ENCODE measurements at places on chromosomes 2 and 18. TPM values are rescaled to one million over a fixed set of nuclear protein-coding genes. Genes with fewer than 3 reads are reported as not detected.

DNA sequence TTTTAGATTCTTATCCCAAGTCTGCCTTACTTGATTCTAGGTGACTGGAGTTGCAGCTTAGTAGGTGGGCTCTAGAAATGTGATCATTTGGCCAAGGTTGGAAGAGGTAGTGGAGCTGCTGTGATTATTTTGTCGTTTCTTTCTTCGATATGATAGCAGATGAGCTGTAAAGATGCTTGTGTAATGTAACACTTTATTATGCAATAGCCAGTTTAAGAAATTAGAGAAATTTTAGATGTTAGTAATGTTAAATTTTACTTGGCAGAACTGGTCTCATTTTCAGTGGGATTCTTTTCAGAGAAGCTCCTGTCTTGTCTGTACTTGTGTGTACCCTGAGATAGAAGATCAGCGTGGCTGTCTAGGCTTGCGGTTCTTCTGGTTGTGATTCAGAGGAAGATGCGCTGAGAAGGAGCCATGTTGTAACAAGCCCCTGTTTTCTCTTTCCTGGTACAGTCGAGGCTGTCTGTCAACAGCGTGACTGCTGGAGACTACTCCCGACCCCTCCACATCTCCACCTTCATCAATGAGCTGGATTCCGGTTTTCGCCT, 9.3 kb downstream of the TSN start:
- peaks cover 71% of the 10 kb centered on the region for H3K36me3 ChIP-seq
- H3K4me3 ChIP-seq, result peak overlapping the region; percentile 61
- no peaks in the 10 kb centered on the region for H3K27me3 ChIP-seq
- peak overlapping the region; percentile 39 for H3K27ac ChIP-seq
- peaks cover 43% of the 10 kb centered on the region for H3K4me1 ChIP-seq

DNA sequence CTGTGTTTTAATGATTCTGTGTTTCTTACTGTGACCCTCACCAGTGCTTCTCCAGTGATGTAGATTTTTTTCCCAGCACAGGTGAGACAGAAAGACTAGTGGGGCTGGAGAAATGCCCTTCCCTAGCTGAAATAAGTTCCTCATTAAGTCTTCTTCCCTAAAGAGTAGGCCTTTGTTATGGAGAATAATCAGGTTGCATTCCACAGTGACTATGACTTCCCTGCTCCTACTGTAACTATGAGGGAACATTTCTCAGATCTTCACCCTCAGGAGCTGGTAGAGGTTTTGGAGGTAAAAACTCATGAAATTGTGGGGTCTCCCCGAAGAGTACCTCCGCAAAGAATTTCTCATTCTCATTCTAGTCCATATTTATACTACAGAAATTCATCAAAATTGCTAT, 286.2 kb downstream of the GRB14 start:
- no peak overlapping the region for H3K27ac ChIP-seq
- H3K4me3 ChIP-seq, result no peak overlapping the region
- H3K36me3 ChIP-seq, result no peaks in the 10 kb centered on the region
- H3K27me3 ChIP-seq, result no peaks in the 10 kb centered on the region
- H3K4me1 ChIP-seq, result peaks cover 3% of the 10 kb centered on the region
- no peak for DNase-seq

DNA sequence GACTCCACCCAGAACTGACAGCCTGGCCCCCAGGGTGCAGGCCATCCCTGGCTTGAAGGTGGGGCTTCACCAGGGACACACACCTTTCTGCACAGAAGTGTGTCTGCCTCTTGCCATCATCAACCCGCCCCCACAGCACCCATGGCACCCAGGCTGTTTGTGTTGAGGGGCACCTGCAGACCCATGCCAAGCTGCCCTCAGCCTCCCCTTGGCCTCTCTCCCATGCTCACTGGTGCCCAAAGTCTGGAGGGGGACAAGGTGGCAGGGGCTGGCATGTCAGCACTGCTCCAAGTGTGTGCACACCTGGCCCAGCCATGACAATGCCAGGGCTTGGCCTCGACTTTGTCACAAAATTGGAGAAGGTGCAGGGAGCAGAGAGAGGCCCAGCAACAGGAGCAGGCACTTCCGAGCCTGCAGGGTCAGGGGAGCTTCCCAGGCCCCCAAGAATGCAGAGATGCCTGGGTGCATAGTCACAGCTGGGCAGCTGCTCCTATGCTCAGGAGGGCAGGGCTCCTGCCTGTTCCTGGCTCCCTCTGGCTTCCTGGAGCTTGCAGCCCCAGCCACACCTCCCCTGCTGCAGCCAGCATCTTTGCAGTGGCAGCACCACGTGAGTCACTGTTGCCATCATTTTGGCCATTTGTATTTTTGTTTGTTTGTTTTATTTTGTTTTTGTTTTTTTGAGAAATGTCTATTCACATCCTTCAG, 280.6 kb upstream of the UBE2E3 start:
- peaks cover 2% of the 10 kb centered on the region for H3K27me3 ChIP-seq
- H3K4me1 ChIP-seq, result no peaks in the 10 kb centered on the region
- DNase-seq, result no peak
- H3K27ac ChIP-seq, result no peak overlapping the region

DNA sequence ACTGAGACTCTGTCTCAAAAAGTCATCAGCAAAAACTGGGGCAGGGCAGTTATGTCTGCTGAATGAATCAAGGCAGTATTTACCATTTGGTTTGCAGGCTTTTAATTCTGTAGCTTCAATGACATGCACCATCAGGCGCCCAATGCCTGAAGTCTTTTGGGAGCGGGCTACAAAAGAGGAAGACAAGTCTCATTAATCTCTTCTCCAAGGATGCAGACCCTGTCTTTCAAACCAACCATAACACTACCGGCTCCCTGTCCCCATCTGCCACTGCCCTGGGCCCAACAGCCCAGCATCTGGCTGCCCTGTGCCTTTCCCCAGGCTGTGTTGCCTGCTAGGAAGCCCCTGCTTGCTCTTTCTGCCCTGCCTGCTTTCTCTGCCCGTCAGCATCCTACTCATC, 30.3 kb downstream of the FAM228A start:
- H3K4me1 ChIP-seq, result peaks cover 24% of the 10 kb centered on the region
- H3K36me3 ChIP-seq, result peaks cover 72% of the 10 kb centered on the region
- peak overlapping the region; percentile 48 for H3K4me3 ChIP-seq

DNA sequence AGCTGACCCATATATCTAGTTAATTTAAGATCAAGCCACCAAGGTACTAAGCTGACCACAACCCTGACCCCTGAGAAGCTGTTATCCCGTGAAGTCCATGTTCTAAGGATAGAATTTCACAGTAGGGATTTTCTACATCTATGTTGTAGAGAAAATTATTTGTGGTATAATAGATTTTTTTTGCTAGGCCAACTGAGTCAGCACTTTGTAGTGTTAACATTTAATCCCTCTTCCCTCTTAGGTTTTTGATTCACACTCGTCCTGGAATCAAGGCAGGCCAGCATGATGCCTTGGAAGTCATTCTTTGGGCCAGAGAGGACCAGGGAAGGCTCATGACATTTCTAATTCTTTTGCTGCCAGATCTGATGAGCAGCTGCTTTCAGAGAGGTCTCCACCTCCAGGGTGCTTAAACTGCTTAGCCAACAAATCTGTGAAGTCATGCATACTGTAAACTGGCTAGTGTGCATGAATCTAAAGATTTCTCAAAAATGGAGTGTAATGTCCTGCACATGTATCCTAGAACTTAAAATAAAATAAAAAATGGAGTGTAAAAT, 102.5 kb downstream of the RBM43 start:
- H3K36me3 ChIP-seq, result no peaks in the 10 kb centered on the region
- peaks cover 2% of the 10 kb centered on the region for H3K4me1 ChIP-seq
- H3K4me3 ChIP-seq, result no peak overlapping the region
- no peak overlapping the region for H3K27ac ChIP-seq

- peaks cover 11% of the 10 kb centered on the region for H3K4me1 ChIP-seq
- H3K27ac ChIP-seq, result no peak overlapping the region
- peaks cover 4% of the 10 kb centered on the region for H3K36me3 ChIP-seq
- peaks cover 25% of the 10 kb centered on the region for H3K27me3 ChIP-seq
Measured at GRCh38 chr18:78984941-78985784, 5.5 kb downstream of the SALL3 start.

ZSWIM2 gene
- total RNA-seq, result not detected

CYBRD1 gene
- 10.1 TPM for total RNA-seq
